ENCODE measurements at places on chromosomes 12 and 14.

GRCh38 chr12:51823875-51824565, 24.5 kb downstream of the FIGNL2 start:
- no peak for DNase-seq

DNA sequence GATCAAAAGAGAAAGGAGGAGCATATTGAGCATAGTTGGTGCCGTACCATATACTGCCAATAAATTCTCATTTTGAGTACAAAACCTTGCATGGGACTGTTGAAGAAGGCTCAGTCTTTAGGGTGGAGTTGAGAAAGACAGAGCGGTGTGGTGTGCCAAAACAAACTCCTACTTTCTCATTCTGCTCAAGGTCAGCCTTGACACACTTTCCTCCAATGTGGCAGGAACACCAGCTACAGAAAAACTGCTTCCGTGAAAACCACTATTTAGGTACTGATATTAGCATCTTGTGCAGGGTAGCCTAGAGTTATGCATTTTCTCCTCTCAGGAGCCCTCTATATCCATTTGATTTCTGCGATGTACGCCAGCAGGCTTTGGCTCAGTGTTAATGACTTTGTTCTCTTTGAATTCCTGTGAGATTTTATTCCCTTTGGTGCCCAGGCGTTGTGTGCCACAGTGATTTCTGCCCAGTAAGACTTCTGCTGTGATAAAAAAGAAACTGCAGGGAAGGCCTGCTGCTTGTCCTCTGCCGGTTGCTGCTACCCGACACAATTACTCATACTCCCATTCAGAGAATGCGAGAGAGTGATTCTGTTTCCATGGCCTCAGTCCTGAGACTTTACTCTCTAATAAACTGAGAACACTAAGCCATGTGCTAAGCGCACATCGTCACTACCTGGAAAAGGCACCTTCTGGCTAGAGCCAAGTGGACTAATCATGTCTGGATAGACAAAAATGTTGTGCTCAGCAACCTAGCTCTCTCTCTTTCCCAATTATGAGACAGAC, 88.3 kb upstream of the MDM1 start:
- no peak for DNase-seq

DNA sequence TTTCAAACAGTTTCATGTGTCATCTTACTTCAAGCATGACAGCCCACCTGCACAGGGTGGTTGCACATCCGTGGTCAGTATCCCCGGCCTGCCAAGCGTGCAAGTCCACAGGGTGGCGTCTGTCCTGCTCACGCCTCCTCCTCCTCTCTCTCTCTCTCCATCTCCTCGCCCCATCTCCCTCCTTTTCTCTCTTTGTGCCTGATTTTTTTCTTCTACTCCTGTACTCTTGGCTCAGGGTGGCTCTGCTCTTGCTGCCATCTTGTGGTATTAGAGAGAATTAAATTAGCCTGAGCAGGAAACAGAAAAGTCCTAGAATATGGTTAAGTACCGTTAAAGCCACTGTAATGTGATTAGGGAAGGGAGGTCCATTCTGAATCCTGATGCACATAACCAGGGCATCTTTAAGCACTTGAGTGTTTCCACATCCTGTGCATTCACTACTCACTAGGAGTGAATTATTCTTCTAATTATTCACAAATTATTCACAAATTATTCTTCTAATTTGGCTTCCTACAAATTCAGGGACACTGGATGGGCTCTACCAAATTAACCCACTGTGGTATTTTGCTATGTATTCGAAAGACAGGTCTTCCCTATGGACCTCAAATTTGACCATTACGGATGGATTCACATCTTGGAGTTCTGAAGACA, 25.5 kb upstream of the DTX1 start:
- DNase-seq, result no peak

DNA sequence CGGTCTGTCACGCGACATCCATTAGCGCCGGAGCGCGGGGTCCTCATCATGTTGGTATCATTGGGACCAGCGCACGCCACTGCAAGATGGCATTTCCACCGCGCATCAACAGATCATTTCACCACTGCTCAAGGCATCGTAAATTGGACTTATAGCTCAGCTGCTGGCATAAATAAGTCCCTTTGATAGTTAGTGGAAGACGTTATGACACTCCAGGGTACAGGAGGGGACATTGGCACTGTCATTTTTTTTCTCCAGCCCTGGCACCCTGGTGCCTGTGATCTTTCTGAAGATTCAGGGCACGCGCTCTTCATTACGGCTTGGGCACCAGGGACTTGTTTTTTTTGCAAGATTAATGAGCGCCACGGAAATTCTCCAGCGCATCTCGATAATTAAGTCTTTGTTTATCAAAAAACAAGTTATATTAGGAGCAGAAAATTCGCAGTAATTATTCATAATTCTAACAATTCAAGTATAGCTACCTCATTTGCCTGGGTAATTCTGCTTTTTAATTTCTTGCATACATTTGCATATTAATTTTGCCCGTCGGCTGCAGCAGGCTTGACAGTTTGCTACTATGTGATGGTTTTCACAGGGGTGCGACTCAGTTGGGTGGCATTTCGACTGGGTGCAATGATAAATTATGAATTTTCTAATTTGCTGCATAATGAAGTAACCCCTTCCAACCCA, 167.7 kb downstream of the VRK1 start:
- no peak for DNase-seq

- DNase-seq, result no peak
These were observed 207.1 kb downstream of the GALC start for GRCh38 chr14:87785897-87786296.

- DNase-seq, result no peak
These were observed 1.4 kb downstream of the NFYB start for GRCh38 chr12:104136577-104136976.

DNA sequence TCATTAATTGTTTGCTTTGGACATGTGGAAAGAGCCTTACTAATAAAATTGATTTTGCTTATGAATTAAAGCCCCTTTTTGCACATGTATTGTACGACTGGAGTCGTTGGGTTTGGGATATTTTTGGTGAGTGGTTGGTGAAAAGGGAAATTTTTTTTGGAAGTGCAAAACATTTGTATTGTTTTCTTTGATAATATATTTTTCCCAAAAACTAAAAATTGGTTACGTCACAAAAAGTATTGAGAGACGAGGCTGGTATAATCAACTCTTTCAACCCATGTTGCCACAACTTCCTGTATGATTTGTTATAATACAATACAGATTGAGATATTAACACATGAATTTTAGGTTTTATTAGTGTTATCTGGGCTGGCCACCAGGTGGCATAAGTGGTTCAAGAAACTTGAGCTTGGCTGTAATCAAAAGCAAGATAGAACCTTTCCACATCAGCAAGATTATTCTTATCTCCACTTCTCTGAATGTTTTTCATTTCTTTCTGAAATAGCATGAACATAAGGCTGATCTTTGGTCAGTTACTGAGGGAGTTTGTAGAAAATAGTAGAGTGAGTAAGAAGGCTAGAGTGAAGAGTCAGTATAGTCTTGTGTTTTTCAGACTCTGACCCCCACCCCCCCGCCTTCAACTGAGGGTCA, 8.7 kb downstream of the NGDN start:
- peak; percentile 34 for DNase-seq

- no peak for DNase-seq
These were observed 11.2 kb upstream of the SRSF5 start for GRCh38 chr14:69755784-69756183.

- no peak for DNase-seq
These were observed 24.7 kb downstream of the CCDC85C start for GRCh38 chr14:99579120-99579836.

GRCh38 chr12:76226397-76226796, 121.8 kb downstream of the BBS10 start:
- no peak for DNase-seq

DNA sequence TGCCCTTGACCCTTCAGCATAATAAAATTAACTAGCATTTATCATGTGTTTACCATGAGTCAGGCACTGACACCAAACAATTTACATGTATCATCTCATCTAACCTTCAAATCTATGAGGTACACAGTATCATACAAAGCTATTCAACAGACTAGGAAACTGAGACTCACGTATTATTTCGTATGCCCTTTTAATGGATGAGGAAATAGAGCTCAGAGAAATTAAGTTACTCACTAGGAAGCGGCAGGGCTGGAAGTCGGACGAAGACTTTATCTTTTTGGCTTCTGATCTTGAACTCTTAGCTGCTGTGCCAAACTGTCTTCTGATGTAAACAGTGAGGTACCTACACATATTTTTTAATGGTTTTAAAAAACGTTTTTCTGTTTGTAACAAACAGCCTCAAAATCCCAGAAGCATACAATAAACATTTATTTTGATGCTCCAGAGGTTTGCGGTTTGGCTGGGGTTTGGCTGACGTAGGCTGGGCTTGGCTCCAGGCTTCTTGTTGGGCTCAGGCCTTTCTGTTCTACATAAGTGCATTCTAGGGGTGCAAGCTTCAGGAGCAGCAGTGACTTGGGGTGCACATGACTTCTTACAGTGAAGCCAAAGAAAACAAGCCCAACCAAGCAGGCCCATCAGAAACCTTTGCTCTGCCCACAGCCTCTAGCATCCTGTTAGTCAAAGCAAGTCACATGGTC, 184.7 kb downstream of the TBX5 start:
- DNase-seq, result no peak

DNA sequence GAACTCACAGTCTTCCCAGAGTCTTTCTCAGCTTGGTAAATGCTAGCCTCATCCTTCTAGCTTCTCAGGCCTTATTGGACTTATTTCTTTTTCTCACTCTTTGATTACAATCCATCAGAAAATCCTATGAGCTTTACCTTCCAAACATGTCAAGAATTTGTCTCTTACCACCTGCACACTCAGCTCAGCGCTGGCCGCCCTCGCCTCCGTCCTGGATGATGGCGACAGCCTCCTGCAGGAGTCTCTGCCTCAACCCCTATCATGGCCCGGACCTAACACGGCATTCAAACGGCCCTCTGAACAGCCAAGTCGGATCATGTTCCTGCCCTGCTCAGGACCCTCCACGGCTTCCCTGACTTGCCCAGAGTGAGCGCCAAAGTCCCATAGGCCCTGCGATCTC, 333.1 kb upstream of the FKBP4 start:
- no peak for DNase-seq

DNA sequence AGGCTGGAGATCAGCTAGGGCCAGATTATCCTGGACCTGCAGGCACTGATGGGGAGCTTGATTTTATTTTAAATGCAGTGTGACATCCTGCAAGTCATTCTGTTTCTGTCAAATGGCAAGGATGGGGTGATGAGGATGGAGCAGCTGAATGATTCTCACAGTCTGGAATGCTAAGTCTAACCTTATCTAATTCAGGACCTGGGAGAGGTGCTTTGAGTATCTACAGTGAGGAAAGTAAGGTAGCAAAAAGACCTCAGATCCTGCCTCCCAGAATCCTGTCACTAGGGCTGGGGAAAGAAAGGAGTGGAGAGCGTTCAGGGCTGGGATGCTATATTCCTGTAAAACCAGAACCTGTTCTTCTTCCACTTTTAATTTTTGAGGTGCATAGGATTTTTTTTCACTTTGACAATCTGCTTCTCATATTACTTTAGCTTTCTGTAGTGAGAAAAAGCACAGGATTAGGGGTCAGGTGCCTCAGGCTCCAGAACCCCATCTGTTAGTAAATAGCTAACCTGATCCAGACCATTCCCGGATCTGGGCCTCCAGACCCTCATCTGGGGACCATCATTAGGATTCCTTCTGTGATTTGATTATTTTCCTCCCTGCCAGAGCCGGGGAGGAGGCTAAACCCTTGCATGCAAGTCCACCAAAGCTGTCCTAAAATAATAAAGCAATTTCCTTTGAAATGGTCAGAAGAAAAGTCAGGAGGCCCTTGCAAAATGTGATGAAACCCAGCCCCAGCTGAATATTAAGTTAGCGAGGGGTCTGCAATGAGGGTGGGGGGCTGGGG, 54.7 kb downstream of the ASCL1 start:
- no peak for DNase-seq

GRCh38 chr14:95237958-95238340, 80.6 kb upstream of the DICER1 start:
- no peak for DNase-seq

DNA sequence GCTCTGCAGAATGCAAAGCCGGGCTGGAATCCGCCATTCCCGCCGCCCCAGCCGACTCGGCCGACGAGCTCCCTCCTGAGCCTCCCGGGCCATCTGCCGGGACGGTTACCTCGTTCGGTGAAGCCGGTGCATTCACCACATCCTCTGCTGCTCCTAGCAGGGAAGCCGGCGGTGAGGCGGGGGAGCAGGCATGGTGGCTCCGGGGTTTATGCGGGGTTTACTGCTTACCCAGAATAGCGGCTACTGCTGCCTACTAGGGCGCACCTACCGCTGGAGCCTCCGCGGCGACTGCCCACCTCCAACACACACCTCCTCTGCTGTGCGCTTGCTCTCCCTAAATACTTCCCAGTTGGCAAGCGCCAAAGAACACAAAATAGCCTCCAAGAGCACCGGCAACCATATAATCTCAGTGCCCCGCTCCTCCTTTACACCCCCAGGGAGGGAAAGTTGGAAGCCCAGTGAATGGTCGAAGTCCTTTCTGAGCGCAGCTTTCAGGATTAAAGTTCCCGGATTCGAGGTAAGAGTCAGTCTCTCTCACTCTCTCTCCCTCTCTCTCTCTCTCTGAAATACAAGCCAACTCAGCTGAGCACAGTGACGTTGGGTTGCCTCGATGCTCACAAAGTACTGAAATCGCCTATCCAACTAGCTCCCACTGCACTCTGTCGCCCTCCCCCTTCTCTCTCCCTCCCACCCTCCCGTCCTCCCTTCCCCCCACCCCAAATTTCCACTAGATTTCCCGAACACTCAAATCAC, at the start of gene TBX5:
TSS of gene TBX5 (minus strand) at position 626 of the 753 bp plus-strand sequence. CDS start 2,246 bp downstream, outside the sequence.
- no peak for DNase-seq

- DNase-seq, result no peak
These were observed 105.8 kb downstream of the PAH start for GRCh38 chr12:102811110-102811737.

DNA sequence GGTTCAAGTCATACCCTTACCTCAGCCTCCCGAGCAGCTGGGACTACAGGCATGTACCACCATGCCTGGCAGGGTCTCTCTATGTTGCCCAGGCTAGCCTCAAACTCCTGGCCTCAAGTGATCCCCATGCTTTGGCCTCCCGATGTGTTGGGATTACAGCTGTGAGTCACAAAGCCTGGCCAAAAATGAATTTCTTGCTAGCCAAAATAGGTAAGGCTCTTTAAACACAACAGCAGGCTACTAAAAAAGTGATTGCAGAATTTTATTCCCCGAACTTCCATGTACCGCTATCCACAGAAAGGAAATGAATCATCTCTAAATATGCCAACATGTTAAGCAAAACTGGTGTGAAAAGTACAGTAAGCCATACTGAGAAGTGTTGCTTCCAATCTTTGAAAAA, 50.6 kb downstream of the WDHD1 start:
- no peak for DNase-seq

DNA sequence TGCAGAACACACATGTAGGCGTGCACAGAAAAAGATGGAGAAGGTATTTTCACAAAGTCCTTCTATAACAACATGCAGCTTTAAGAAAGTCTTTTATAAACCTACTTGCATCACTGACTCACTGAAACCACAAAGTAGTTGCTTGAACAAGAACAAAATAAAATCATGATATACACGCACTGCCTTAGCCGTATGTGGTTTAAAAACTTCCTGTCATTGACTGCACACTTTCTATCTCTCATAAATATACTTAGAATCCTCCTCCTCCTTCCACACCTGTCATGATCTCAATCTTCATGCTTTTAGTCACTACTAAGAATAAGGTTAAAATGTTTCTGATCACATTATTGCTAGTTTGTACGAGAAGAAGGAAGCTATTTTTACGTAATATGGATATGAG, 31.8 kb upstream of the RAD51AP1 start:
- no peak for DNase-seq

GRCh38 chr12:113003636-113004035, 25.3 kb downstream of the OAS2 start:
- no peak for DNase-seq
